Activated CD4-positive, CD25-positive, alpha-beta regulatory T cell treated with anti-CD3 and anti-CD28 coated beads, Interleukin-2, amount 50 U/mL, for 24 hours (primary cell): ENCODE measurements at places on chromosomes 2 and 18.
A peak's percentile ranks its signal among the peaks of the same experiment; 100 is the strongest.

GRCh38 chr2:216464104-216464720 is 34.4 kb upstream of the RPL37A start:
- ATAC-seq = no peak

DNA sequence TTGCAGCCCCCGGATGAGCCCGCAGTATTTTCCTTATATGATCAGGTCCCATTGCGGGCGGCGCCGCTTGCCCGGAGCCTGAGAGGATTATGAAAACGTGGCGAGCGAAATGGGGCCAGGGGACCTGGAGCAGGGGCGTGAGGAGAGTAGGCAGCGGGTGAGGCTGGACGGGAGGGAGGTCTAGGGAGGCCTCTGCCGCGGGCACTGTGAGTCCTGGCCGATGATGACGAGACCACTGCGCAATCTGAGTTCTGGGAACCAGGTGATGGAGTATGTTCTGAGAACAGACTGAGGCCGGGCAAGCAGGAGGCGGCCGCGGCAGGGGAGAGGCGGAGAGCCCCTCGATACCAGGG is 790 bp upstream of the ACAA2 start:
- ATAC-seq = peak; percentile 71

GRCh38 chr2:210559182-210559581 is 2.8 kb downstream of the CPS1 start:
- ATAC-seq = no peak

DNA sequence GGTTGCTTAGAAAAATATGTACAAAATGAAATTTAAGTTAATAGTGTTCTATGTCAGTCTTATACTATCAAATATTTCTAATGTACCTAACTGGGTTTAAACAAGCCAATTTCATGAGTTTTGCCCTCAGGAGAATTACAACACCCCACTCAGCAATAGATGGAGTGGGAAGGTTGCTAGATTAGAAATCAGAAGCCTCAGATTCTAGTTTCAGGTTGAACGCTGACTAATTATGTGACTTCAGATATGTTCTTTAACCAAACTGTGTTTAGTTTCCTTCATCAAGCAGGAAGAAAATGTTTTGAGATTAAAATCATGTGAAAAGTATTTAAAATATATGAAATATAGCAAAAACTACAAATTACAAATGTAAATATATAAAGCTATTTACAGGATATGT is 133.8 kb upstream of the KCNH7 start:
- no peak for ATAC-seq

GRCh38 chr2:198096002-198096401 is 291.6 kb downstream of the PLCL1 start:
- ATAC-seq = no peak

DNA sequence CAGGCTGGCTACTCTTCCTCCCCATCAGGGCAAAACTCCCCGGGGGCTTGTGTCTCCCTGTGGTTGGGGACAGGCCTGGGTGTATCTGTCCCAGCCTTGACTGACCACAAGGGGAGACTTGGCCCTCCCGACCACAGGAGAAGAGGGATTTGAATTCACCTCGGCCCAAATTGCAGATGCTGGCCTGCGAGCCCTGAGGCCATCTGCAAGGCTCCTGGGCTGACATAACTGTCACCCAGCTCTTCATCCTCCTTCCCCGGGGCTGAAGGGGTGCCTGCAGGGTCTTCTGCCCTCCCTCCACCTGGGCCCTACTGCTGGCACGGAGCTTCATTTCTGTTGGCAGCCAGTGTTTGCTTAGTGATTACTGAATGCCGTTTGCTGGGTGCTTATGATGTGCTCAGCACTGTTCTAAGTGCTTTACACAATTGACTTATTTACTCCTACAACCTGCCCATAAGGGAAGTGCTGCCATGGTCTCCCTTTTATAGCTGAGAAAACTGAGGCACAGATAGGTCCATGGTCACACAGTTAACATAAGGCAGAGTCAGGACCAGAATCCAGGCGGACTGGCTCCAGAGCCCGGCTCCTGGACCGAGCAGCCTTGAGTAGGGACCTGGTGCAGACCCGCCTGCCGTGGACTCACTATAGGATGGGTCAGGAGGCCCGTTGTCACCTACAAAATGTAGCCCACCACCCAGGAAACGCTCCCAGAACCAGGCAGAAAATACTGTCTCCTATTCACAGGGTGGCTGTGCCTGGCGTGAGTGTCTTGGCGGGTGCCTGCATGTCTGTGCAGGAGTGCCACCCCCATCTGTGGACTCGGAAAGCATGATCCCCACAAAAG is 18.9 kb downstream of the STEAP3 start:
- no peak for ATAC-seq

DNA sequence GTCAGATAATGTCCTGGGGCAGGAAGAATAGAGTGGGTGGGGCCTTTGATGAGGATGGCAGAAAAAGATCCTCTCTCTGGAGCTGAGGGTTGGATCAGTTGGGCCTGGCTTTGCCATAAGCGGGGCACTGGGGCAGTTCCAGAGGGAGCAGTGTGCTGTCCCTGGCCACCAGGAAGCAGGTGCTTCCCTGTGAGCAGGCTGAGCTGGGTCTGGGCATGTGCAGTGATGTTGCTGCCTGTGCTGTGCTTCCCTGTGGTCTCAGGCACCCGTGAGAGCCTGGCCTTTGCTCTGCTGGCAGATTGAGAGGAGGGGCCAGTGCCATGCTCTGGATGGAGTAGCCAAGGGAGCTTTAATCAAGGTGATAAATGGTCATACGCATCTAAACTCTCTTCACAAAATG is 14.6 kb upstream of the NPPC start:
- no peak for ATAC-seq

DNA sequence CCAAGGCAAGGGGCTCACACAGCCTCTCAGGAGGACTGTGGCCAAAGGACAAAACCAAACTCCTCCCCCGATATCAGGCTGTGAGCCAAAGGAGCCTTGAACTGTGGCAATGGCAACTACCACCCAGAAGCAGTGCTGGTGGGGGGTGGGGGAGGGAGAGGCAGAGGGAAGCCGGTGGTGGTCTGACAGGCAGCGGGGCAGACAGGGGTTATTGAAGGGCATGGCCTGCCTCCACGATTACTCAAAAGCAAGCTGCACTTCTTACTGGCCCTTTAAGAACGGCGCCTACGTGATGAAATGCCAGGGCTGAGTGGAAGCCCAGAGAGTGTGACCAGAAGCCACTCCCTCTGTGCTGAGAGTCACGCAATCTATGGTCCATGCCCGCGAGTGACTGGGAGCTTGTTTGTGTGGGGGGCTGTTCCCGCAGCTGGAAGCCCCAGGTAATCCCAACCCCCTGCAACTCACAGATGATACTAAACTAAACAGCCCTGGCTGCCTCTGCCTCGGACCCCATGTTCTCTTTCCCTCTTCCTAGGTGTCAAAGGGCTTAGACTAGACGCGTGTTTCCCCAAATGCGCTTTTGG is 128.2 kb upstream of the CXCR4 start:
- no peak for ATAC-seq

GRCh38 chr18:28041366-28041765 is 135.6 kb downstream of the CDH2 start:
- ATAC-seq = no peak

DNA sequence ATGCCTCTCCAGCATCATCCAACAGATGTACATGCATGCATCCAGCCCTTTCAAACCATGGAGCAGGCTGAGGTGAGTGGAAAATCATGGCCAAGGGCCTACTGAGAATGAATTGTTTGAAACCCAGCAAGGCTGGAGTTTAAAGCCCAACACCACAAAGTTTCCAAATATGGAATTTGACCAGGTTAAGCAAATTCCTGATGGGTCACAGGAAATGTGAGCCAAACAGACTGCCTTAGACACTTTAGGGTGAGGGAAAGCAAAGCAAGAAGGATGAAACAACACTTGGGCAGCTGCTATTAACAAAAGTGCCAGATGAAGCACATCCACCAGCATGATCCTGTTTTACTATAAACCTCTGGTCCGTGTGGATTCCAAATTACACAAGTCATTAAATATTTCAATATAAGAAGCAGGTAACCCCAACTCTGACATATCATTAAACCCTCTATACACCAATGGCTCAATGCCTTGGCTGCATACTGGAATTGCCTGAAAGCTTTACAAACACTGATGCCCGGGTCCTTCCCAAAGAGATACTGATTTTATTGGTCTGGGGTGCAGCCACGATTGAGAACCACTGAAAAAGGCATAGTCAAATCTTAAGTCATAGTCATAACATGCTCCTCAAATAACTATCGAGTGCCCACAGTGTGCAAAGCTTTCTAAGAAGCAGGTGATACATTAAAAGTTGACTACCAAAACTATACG is 9.1 kb downstream of the KLF7 start:
- ATAC-seq = peak; percentile 89
